HS-5 (cell line): ENCODE measurements at places on chromosomes 13 and 19.

GRCh38 chr19:41584260-41584810, 8.4 kb downstream of the CEACAM21 start:
- no peak for DNase-seq

GRCh38 chr13:77114271-77114670, 87.3 kb upstream of the FBXL3 start:
- no peak for DNase-seq

- DNase-seq = no peak
These were observed 1.1 kb downstream of the CRTC1 start for GRCh38 chr19:18684642-18684993.

- DNase-seq = no peak
These were observed 38.8 kb downstream of the MYO9B start for GRCh38 chr19:17114414-17114831.

DNA sequence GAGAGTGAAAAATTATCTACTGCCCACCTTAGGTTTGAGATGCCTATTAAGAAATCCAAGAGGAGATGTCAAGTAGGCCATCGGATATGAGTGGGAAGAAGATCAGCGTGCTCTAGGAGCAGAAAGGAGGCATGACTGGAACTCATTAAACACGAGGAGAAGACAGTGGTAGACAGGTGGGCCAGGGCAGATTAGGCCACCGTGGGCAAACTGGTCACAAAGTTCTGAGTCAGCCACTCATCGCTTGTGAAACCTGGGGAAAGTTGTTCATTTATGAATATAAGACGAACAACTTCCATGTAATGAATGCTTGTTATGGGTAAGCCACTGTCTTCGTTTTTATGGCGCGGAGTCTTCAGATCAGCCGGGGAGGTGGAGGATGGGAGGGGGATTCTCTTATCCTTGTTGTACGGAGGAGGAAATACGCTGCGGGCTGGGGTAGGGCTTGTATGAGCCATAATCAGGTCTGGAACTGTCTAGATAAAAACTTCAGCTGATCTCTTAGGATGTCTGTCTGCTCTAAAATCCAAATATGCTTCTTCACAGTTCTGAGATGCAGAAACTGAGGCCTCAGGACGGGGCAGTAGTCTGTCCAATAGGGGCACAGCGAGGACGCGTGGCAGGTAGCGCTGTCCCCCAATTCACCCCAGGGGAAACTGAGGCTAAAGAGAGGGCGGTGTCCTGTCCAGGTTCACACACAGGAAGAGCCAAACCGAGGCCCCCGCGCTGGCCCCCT, 1.1 kb upstream of the ZNF444 start:
- DNase-seq = no peak

DNA sequence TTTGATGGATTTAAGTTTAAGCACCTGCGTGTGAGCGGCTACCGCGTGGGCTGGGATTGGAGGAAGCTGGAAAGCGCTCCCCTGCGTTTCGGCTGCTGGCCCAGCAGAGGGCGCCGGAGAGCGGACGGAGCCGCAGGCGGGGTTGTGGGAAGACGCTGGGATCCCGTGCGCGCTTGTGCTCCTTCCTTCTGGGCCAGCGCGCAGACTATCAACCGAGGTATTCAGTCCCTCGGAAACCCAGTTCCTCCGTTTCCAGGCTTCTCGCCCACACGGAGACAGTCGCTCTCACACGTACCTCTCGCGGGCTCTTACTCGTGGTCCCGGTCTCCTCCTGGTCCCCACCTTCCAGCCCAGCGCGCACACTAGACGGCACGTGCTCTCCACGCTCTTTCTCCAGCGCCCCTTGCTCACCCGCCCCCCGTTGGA, 28.8 kb downstream of the EPN1 start:
- no peak for DNase-seq

DNA sequence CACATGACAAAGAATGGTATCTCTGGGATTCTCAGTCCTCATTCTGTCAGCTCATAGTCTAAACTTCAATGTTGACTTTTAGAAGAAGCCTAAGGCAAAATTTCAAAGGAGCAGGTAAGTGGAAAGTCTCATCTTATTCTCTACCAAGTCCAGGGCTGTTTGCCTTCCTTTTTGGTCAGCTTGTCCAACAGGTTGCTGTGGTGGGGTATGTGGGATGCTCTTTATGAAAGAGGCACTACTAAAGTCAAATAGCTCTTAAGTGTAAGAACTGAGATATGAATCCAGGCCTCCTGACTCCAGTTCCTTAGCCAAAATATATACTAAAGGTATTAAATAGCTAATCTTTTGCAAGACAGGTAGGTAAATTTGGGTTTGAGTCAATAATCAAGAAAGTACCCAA, 540.6 kb upstream of the SPRY2 start:
- DNase-seq = no peak

GRCh38 chr13:99984461-99985240, 3.1 kb downstream of the ZIC2 start:
- DNase-seq = no peak

- DNase-seq = no peak
These were observed 518 bp downstream of the KLF2 start for GRCh38 chr19:16325161-16325527.

GRCh38 chr19:49155820-49156346, 687 bp upstream of the HRC start:
- DNase-seq = no peak

GRCh38 chr19:19209372-19209771, 2.4 kb upstream of the NCAN start:
- no peak for DNase-seq

DNA sequence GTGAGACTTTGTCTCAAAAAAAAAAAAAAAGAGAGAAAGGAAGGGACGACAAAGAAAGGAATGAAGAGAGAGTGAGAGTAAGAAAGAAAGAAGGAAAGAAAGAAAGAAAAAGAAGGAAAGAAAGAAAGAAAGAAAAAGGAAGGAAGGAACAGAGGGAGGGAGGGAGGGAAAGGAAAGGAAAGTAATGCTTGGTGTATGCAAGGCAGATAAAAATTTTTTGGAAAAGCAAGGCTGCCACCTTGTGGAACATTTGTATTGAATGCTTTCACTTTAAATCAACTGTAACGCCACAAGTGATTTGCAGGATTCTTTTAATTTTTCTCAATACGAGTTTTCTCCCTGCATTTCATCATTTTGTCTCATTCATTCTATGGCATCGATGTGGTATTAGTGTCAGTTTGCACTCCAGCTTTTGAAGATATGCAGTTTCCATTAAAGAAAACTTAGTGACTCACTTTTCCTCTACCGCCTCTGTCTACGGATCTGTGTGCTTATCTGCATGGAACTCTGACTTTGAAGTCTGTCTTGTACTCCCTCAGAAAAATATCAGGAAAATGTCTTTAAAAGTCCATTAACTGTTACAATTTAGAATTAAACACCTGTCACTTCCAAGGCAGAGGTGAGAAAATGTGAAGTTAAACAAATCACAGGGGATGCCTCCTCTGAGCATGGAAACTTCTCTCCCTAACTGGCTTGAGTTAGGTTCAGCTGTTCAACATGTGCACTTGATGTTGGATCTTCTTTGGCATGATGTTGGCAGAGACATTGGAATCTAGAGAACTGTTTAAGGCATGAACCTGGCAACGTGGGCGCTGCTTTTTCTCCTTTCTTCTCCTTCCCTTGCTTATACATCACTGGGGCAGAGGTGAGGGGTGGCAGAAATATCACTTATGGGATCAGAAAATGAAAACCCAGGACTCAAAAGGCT, 20.0 kb upstream of the ZDHHC20 start:
- DNase-seq = peak; percentile 22

GRCh38 chr19:1945899-1946298, 4.9 kb downstream of the CSNK1G2 start:
- no peak for DNase-seq

- DNase-seq = no peak
These were observed 36.1 kb downstream of the ZNF787 start for GRCh38 chr19:56084835-56085536.

DNA sequence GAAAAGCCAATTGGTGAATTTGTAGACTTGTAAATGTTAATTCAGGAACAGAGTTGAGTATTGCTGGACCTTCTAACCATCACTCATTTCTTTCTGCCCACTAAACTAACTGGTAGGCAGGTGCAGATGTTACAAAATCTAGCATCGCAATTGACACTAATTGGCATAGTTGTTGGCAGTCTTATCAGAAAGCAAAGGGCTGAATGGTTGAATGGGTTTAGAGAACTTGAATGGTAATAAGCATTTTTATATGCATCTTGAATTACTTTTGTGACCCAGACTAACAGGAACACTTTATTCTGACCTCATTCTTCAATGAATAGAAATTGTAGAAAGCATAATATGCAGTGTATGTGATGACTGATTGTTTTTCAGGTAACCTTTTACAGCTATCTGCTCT, 189.1 kb downstream of the GGACT start:
- DNase-seq = no peak

GRCh38 chr19:50362656-50363424, 2.6 kb downstream of the NAPSA start:
- DNase-seq = no peak

DNA sequence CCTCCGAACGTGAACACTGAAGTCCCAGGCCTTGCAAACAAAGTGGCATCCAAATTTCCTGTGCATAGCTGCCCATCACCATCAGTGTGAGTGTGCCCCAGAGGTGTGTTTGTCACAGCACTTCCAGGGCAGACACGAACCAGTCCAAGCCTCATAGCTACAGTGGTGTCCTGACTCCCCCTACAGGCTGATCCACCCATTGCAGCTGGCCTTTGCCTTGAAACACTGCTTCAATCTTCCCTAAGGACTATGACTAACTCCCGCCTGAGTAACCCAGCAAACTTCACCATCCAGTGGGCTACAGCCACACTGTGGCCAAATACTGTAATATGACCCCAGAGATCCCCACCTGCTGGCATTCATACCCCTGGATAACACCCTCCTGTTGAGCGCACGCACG, 3.9 kb downstream of the ZNF266 start:
- no peak for DNase-seq

GRCh38 chr19:29771708-29772414, 39.9 kb upstream of the CCNE1 start:
- DNase-seq = peak; percentile 0

GRCh38 chr19:16976446-16976845, 50.2 kb downstream of the CPAMD8 start:
- no peak for DNase-seq

DNA sequence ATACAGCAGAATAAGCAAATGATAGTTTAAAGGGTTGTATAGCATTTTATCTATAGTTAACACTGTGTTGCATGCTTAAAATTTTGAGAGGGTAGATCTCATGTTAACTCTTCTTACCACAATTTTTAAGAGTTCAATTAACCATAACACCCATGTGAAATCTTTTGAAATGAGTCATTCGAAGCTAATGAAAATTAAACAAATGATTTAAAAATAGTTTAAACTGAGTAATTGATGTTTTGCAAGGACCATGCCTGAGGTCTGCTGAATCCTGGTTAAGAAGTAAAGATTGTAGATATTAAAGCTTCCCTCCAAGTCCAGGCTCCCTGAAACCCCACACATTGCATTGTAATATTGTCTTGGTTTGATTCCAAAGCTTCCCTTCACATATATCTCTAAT, 176.7 kb upstream of the RNF113B start:
- no peak for DNase-seq

DNA sequence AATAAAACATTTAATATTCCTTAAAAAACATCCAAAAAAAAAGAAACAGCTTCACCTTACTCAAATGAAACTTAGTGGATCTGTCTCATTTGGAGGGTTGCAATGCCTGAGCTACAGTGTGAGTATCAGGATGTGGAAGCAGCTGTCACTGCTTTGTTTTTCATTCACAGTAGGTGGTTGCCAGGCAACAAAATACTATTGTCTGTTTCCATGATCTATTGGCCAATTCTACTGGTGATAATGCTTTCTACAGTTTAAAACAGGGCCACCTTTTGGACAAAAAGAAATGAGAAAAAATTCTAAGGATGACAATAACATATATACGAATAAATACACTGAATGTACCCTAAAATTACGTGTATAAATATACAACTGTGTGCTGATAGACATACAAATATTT, 3.0 kb downstream of the ENOX1 start:
- DNase-seq = no peak

DNA sequence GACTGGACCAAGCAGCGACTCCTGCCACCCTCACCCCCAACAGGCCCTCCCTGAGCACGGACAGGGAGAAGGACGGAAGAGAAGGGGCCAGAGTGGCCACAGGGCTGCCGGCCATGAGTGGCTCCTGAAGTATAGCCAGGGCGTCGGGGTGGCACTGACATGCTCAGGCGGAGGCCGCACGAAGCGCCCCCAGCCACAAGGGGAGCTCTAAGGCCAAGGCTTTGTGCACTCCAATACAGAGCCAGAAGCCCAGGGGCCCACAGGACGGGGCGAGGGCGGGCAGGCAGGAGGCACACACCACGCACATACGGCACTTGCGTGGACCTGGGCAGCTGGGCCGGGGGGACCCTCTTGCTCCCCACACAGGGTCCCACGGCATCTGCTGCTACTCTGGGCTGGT, 52.0 kb downstream of the KLF2 start:
- DNase-seq = no peak

- DNase-seq = no peak
These were observed 23.7 kb upstream of the GPR18 start for GRCh38 chr13:99281811-99282263.

- DNase-seq = no peak
These were observed 39.3 kb downstream of the ZNF45 start for GRCh38 chr19:43895727-43896308.

- no peak for DNase-seq
These were observed 33.7 kb downstream of the EEF1AKMT1 start for GRCh38 chr13:20740021-20740420.

DNA sequence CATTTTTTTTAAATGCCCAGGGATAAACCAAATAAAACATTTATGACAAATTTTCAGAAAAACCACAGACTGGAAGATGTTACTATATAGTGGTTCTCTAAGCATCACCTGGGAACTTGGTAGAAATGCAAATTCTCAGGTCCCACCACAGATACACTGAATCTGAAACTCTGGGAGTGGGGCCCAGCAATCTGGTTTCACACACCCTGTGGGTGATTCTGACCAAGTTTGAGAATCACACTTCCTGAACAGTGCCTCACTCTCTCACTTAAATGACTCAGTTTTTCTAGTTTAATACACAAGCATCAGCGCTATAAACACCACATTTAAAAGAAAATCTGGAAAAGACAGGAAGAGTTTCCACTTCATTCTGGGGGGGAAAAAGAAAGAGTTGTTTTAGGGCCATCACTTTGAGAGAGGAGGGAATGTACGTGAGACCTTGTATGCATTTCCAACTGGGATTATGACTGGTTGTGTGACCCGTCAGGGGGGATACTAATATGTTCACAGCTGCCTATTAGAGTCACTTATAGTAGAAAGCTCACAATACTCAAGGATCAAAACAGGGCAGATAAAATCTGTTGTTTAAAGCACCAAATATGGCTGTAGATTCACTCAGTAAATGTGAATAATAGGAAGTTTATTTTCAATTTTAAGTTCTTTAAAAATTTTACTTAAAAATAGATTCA, 567.7 kb downstream of the GPC6 start:
- DNase-seq = no peak

- DNase-seq = no peak
These were observed 103.9 kb downstream of the HS6ST3 start for GRCh38 chr13:96193728-96194310.

GRCh38 chr19:12156223-12157058, at the start of gene ZNF625:
Gene ZNF625, minus strand, starts transcription at chr19:12156734. Its CDS starts 176 bp downstream, at chr19:12156558.
- DNase-seq = peak; percentile 49
